ENCODE measurements at places on chromosomes 11 and 22. TPM values are rescaled to one million over a fixed set of nuclear protein-coding genes. Genes with fewer than 3 reads are reported as not detected.

GRCh38 chr11:23181022-23181807 is 320.9 kb upstream of the CCDC179 start:
- no peaks in the 10 kb centered on the region for H3K27me3 ChIP-seq
- no peaks in the 10 kb centered on the region for H3K36me3 ChIP-seq
- no peak for DNase-seq

- no peaks in the 10 kb centered on the region for H3K27me3 ChIP-seq
- H3K36me3 ChIP-seq, result no peaks in the 10 kb centered on the region
- peaks cover 4% of the 10 kb centered on the region for H3K4me1 ChIP-seq
- DNase-seq, result no peak
- H3K27ac ChIP-seq, result no peak overlapping the region
Observed at GRCh38 chr11:116257092-116257491, 515.7 kb downstream of the BUD13 start.

GRCh38 chr22:43845981-43846380 is 16.3 kb downstream of the SULT4A1 start:
- H3K27me3 ChIP-seq, result peaks cover 52% of the 10 kb centered on the region
- DNase-seq, result no peak
- H3K4me3 ChIP-seq, result no peak overlapping the region
- no peaks in the 10 kb centered on the region for H3K4me1 ChIP-seq
- H3K36me3 ChIP-seq, result no peaks in the 10 kb centered on the region

The LYVE1 gene
- 150 TPM for total RNA-seq

The SERPIND1 gene
- 0.46 TPM for total RNA-seq

All from esophagus muscularis mucosa (tissue), 4 donors.